ENCODE measurements at places on chromosomes 7 and 10.

- DNase-seq = no peak
Observed at GRCh38 chr10:93475871-93476270, 6.3 kb downstream of the MYOF start.

DNA sequence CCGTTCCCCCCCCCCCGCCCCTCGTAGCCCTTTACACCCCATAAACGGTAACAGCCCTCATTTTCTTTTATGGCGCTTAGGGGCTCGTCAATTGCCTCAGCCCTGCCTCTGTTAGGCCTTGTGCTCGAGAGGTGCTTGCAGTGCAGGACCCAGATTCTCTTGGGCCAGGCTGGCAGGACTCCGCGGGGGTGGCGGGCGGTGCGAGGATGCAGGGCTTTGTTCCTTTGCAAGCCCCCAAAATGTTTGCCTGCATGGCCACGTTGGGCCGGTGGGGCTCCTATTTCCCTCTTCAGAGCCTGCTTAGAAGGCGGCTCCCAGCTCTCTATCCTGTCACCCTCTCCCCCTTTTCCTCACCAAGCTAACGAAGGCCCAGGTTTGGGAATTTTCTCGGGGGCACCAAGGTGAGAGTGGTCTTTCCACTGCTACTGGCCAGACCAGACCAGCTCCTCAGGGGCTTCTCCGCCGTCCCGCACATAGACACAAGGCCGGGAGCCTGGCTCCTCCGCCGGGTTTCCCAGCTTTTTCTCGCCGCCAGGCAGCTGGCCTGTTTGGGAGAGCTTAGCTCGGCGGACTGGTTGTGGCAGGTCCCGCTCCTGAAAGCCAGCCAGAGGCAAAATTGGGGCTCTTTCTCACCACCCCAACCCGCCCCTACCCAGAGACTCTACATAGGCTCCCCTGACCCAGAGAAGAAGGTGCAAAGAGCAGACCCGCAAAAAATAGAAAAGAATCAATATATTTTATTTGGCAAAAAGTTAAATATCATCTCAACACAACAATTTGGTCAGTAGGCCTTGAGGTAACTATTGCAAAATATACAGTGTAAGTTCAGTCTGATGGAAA, 3.4 kb downstream of the HOXA9 start:
- DNase-seq = no peak

- no peak for DNase-seq
Observed at GRCh38 chr7:115631782-115632181, 398.8 kb downstream of the TFEC start.

DNA sequence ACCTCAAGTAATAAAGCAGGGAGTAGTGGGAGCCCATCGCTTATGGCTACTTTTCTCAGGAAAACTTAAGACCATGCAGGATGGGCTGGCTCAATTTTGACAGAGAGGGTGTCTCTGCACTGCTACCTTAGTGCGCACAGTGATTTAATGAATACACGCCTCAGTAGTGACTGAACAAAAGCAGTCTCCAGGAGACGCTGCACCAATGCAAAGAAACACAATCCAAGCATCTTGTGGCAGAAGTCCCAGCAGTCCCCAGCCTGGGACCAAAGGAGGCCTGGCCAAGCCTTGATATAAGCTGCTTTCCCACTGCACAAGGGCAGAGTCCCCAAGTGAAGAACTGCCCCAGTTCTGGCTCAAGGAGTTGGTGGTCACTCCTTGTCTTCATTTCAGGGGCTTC, 368.9 kb downstream of the KCNMA1 start:
- no peak for DNase-seq

DNA sequence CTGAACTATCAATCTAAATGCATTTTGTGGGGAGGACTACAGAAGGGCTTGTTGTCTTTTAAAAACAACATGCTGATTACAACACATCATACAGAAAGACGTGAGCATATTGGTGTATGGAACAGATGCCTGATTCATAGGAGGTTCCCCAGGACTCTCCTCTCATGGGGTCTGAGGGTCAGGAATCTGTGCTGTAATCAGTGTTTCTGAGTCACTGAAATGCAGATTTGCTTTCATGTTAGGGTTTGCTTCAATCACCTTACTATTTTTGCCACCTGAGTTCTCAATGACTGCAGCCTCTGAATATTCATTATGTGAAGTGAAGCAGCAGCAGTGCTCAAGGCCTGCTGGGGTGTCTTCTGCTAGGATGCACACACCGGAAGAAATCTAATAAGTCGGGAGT, 550 bp upstream of the ANK3 start:
- DNase-seq = no peak

DNA sequence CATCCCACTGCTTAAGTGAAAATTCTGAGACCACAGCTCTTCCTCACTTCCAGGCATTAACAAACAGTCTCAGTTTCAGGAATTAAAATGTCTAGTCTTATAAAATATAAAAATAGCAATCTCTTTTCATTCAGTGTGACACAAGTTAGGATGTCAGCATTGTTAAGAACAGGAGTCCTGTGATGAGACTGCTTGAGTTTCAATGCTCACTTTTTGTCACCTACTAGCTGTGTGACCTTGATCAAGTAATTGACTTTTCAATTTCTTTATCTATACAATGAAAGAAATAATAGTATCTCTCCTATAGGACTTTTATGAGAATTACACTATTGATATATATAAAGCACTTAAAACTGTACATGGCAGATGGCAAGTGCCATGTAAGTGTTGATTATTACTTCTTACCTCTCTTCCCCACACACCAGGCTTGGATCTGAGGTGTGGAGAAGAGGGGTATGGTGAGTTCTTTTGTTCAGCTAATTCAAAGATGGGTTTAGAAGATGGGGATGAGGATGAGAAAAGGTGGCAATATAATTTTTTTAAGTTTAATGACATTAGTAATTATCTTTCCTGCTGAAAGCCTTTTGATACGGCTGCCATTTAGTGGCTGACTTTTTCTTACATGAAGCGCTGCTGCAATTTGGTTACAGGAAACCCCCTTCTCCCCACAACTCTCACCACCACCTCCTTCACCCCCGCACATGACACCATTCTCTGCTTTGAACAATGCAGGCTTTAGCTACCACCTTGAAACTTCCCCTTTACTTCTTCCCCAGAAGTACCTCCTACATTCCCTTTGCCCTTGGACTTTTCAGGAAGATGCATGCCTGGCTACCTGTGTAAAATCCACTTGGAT, 20.8 kb upstream of the HYAL4 start:
- DNase-seq = no peak

DNA sequence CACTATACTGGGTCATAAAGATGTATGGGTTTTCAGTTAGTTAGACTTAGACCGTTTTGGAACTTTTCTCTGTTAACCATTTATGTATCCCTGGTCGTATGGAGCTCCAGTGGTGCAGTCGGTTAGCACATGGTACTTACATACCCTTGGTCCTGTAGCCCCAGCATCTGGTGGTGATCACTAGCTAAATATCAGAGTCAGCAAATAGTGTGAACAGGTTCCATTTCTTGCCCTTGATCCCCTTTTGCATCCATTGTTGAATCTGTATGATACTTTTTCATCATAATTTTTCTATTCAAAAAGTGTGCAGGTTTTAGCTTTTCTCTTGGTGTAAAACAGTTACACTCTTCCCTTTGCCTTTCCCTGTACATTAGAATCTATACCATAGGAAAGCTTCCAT, 15.9 kb downstream of the NIPSNAP2 start:
- DNase-seq = no peak

- no peak for DNase-seq
Observed at GRCh38 chr10:123587110-123587509, 79.0 kb upstream of the GPR26 start.

GRCh38 chr10:77681839-77682238, 44.2 kb upstream of the KCNMA1 start:
- DNase-seq = no peak

- DNase-seq = no peak
Observed at GRCh38 chr7:142298009-142298408, 40.2 kb upstream of the PRSS58 start.

DNA sequence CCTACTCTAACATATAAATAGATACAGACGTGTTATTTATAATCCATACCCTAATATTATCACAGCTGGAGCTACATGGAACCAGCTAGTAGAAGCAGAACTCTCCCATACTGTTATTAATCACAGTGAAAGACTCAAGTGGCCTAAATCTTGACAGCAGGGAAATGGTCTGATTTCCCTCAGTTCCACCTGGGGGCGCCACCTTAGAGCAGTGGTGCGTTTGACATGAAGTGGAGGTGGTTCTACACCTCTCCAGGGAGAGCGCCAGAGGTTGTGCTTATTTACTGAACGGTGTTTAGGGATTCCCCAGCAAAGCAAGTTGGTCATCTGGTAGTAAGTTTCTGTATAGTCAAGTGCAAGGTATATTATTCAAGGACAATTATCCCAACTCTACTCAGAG, 17.6 kb downstream of the DNTT start:
- DNase-seq = no peak

DNA sequence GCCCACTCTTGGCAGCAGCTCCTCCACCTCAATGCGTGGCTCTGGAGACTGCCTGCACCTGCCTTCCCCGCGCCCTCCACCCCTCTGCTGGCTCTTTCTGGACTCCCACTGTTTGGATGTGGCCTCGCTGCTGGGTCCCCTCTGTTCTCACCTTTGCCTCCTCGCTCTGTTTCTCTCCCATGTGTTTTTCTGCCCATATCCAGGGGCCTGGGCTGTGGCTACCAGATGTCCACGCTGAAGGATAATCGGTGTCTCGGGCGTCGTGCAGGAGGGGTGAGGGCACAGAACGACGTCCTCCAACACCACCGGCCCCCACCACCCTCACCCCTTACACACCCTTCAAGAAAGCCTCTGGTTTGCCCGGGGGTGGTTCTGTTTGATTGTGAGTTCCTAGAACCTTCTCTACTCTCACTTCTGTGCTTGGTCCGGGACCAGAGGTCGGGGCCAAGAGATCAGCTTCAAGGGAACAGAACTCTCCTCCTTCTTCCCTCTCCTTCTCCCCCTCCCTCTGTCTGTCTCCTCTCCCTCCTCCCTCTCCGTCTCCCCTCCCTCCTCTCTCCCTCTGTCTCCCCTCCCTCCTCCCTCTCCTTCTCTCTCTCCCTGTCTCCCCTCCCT, 31.7 kb downstream of the AP5Z1 start:
- DNase-seq = no peak

DNA sequence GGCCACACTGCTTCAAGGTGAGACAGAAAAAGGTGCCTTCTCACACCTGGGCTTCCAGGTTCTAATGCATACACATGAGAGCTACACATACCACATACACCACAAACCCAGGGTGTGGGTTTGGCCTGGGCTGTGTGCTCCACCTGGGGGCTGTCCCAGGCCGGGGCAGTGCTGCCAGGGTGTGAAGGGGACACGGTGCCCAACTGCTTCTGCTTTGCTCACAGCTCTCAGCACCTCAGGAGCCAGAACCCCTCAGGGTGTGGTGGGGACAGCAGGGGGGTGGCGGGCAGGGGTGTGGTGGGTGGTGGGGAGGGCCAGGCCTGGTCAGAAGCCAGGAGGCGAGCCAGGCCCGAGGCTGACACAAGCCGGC, 51.1 kb downstream of the TMEM209 start:
- no peak for DNase-seq

DNA sequence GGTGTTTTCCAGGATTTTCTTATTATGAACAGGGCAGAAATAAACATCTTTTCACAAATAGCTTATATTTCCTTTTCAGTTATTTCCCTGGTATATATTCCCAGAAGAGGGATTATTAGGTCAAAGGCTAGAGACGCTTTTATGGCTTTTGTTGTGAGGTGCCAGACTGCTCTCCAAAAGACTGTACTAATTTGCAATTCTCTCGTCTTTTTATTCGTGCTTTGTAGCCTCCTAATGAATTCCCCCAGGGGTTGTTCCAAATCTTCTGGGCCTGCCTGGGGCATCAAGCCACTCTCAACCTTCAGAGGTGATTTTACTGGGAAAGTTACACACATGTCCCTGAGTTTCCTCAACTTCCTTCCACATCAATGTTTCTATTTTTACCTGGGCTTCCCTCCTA, 34.0 kb upstream of the R3HCC1L start:
- no peak for DNase-seq

- no peak for DNase-seq
Observed at GRCh38 chr10:3928078-3928477, 143.1 kb upstream of the KLF6 start.

GRCh38 chr7:111516612-111517011, 45.7 kb downstream of the IMMP2L start:
- no peak for DNase-seq

GRCh38 chr7:32670110-32671025, 175.1 kb downstream of the AVL9 start:
- no peak for DNase-seq

DNA sequence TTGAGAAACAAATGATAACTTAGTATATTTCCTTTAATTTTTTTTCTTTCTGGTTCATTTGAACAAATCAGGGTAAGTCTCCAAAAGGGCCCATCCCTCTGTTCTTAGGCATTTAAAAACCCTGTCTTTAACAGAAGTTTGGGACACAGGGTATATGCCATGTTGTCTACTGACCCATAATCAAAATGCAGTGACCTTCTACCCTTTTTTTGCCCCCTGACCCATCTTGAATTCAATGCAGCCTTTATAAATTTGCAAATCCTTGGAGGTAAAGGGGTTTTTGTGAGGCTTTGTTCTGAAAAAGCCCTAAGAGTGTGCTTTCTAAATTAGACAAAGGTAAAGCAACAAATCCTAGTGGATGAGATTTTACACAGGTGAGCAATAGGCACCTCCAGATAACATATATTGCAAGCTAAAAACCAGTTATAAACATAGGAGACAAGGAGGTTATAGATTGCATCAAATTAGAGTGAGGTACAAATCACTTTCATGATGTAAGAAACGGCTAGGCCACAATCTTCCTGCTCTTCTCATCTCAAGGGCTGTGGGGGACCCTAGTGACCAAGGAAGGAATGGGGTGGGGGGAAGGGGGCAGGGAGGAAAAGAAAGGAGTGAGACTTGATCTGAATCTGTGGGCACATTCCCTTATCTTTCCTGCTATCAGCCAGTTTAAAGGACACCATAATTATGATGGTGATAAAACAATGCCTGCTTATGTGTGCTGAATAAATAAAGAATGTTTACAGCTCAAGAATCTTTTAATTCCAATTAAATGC, 2.7 kb downstream of the SKIDA1 start:
- no peak for DNase-seq

GRCh38 chr10:34941471-34942357, 126.6 kb upstream of the PARD3 start:
- DNase-seq = no peak

- no peak for DNase-seq
Observed at GRCh38 chr10:111973306-111973705, 210.3 kb downstream of the GPAM start.

DNA sequence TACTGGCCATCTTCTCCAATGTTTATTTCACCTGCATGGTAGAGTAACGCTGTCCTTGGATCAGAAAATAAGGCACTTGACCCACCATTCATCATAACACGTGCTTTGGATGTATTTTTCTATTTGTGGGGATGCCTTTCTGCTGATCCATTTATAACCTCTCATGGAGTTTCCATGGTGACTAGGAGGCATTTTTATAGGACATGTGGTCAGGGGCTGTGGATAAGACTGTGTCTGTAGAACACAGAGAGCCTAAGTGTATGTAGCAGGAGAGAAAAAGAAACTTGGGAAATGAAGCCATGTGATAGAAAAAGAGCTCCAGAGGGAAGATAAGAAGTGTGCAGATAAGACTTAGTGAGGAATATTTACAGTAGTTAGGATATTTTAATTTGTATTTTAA, 184.2 kb downstream of the POU6F2 start:
- no peak for DNase-seq

Data from SIG-M5 (cell line).